ENCODE measurements at places on chromosomes 4 and X.

- DNase-seq: peak; percentile 39
Observed at GRCh38 chr4:121370729-121371325, 10.0 kb downstream of the QRFPR start.

- peak; percentile 15 for DNase-seq
Observed at GRCh38 chrX:134580907-134581306, 77.4 kb downstream of the PLAC1 start.

DNA sequence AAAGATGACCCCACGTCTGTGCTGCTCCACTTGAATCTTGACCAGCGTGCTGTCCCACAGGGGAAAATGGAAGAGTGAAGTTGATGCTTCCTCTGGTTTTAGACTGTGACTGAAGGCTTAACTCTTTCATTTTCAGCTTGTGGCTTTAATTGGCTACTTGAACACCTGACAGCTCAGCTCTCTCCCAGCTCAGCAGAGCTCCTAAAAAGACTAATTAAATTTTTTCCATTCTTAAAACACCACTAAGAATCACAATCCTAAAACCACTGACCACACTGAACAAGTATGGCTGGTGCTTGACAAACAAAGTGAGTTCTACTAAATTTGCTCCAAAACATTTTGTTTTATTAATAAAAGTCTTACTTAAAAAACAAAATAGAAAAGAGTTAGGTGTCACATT is 71.7 kb downstream of the SRPX start:
- DNase-seq: no peak

DNA sequence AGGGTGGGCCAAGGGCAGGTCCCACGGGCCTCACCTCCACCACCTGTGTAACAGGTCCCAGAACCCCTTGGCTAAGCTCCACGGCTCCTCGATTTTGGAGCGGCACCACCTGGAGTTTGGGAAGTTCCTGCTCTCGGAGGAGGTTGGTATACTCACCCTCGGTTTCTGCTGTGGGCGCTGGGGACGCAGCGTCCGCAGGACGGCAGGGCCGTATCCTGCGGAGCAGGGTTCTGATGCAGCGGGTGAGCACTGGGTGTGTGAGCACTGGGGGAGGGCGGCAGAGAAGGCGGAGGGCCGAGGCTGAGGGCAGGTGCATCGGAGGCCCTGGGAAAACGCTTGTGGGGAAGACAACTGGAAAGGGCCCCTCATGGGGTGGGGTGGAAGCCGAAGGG is 11.0 kb downstream of the ATP5ME start:
- DNase-seq: no peak

DNA sequence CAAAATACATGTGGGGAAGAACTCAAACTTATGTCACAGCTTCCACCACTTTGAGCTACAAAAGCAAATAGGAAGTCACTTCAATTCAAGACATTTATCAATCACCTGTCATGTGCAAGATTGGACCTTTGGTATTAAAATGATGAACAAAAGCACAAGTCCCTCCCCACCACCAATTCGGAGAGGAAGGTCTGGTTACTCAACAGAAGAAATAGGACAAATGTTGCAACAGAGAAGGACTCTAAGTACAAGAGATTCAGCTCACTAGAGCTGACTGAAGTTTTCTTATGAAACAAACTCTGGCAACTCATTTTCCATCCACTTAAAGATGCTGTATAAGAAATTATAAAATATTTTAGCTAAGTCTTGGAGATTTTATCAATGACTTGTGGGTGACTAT is 16.0 kb upstream of the MMRN1 start:
- DNase-seq: no peak

DNA sequence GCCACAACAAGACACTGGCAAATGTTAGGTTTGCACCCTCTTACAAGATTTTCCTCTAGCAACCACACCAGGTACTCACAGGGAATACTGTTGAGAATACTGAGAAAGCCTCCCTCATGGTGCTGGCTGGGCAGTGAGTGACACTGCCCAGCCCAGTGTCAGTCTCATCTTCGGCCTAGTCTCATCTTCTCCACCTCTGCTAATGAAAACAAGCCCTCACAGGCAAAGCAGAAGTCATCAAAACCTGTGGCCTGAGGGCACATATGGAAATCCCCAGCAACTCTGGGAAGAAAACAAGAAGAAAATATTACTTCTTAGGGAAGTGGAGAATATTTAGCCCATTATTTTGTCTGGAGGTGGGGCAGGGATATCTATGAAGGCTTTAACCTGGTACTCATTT is 7.9 kb upstream of the ADAM29 start:
- no peak for DNase-seq

- no peak for DNase-seq
Observed at GRCh38 chr4:6194458-6195195, 5.7 kb downstream of the JAKMIP1 start.

- no peak for DNase-seq
Observed at GRCh38 chrX:132883358-132883915, 75.0 kb downstream of the HS6ST2 start.

DNA sequence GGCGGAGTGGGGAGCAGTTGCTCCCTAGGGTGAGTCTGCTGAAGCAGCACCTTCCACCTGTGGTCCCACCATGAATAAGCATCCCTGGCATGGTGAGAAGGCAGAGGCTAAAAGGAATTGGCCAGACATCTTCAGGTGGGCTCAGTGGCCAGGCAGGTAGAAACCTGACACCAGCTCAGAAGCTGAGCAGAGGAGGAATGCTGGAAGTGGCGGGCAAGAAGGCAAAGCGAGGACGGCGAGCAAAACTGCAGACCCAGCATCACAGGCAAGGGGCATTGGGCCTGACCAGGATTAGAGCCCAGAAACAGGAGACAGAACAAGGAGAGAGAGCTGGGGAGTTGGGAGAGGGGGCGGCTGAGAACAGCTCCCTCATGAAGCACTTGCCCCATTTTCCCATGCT is 25.3 kb downstream of the TSC22D3 start:
- DNase-seq: no peak

GRCh38 chr4:10003666-10004065 is 17.6 kb downstream of the SLC2A9 start:
- no peak for DNase-seq

GRCh38 chr4:39975488-39976089 is 2.1 kb downstream of the PDS5A start:
- peak; percentile 45 for DNase-seq

GRCh38 chr4:182556580-182556979 is 313.4 kb downstream of the TENM3 start:
- DNase-seq: no peak
